Keratinocyte (primary cell): ENCODE measurements at places on chromosomes 1 and 21. TPM values are rescaled to one million over a fixed set of nuclear protein-coding genes. Genes with fewer than 3 reads are reported as not detected.

DNA sequence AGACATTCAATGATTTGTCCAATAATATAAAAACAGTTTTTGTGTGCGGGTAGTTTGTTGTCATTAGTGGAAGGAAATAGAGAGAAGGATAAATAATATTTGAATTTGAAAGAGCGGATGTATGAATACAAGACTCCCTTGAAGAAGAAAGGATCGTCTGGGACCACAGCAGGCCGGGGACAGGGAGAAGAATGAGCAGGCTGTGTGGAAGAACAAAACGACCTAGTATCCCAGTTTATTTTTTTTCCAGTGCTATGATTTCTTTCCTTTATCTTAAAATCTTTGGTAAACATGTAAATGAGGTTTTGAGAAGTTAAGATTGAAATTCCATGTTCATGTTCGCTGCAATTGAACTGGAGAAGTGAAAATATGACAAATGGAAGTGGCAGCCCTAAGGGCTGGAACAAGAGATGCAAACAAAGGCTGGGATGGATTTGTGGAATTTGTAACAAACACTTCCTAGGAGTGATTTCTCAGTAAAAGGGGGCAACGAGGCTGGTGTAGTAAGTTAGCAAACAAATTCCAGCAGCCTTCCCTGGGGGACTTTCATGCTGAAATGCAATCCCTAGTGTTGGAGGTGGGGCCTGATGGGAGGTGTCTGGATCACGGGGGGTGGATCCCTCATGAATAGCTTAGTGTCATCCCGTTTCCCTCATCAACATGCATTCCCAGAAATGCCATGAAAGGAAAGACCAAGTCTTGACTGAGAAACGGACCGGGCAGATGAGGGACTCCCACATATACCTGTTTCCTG is 10.2 kb upstream of the IFI16 start:
- DNase-seq, result no peak

DNA sequence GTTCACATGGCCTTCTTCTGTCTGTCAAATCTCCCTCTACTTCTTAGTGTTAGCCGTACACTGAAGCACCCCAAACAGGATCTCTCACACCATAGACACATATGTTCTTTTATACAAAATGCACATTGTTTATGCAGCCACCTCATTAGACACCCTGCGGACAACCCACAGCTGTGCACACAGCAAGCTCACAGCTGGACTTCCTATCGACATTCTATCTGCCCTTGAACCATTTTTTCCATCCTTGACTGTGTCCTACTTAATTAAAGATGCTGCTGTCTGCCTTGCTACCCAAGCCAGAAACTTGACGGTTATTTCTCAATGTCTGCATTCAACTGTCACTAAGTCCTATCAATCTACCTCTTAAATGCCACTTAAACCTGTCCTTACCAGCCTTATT is 3.2 kb upstream of the ZBTB21 start:
- no peak for DNase-seq

GRCh38 chr1:11858968-11859871 is 475 bp upstream of the NPPB start:
- DNase-seq, result peak; percentile 15

GRCh38 chr1:11806307-11806936 is 431 bp downstream of the CLCN6 start:
- DNase-seq, result no peak

GRCh38 chr1:219621047-219621786 is 8.3 kb upstream of the ZC3H11B start:
- no peak for DNase-seq

- DNase-seq, result no peak
Measured at GRCh38 chr1:51488372-51489050, 30.6 kb downstream of the EPS15 start.

DNA sequence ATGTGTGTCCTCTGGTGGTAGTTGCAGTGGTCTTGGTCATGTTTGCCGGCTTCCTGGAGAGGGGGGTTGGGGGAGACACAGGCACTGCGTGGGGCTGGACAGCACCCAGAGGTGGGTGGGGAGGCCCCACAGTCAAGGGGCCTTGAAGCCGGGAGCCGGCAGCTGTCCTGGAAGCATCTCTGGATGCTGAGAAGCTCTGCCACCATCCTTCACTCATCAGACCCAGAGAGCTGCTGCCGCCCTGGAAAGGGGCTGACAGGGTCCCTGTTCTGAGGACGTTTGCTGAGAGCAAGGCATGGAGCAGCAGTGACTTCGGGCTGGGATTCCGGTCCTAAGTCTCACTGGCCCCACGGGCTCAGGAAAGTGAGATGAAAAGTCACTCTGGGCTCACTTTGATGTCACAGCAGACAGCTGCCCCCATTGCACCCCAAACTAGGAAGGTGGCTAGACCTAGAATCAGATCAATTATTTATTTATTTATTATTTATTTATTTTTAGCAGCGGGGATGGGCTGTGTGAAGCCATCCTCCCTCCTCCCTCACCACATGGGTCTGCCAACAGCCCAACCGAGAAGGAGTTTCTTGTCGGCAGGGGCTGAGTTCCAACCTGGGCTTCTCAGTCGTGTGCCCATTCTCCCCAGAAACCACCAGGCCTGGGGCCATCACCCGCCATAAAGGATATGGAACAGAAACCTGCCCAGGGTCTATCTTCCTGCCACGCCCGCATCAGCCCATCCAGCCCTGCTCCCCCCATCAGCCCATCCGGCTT is 547.4 kb downstream of the PTPRU start:
- no peak for DNase-seq

- no peak for DNase-seq
Measured at GRCh38 chr1:1020415-1021009, 592 bp downstream of the AGRN start.

DNA sequence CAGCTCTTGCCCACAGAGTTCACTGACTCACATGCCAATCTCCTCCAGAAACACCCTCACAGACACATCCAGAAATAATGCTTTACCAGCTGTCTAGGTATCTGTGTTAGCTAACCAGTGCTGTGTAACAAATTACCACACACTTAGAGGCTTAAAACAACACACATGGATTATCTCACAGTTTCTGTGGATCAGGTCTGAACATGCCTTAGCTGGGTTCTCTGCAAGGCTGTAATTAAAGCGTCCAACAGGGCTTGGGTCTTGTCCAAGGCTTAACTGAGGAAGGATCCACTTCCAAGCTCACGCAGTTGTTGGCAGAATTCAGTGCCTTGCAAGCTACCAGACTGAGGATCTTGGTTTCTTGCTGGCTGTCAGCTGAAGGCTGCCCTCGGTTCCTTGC is 92.5 kb upstream of the RGS4 start:
- no peak for DNase-seq

GRCh38 chr21:46570631-46571030 is 34.3 kb downstream of the S100B start:
- no peak for DNase-seq

DNA sequence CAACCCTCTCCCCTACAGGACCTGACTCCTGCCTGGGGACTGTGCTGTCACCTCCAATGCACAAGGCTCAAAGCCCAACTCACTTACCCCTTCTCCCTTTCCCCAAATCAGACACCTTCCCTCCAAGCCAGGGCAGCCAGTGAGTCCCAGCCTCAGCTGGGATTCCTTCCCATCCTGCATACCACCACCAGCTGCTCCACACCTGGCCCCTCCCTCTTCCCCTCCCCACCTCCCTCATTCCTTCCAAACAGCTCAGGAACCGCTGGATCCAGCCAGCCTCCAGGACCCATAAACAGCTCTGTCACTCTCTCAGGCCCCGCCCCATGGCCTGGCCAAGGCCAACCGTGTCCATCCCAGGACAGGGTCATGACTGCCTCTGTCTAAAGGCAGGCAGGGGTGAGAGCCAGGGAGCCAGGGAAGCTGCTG is 41.4 kb downstream of the ACOT7 start:
- peak; percentile 45 for DNase-seq

- no peak for DNase-seq
Measured at GRCh38 chr21:28078126-28078525, 914.6 kb downstream of the LTN1 start.

DNA sequence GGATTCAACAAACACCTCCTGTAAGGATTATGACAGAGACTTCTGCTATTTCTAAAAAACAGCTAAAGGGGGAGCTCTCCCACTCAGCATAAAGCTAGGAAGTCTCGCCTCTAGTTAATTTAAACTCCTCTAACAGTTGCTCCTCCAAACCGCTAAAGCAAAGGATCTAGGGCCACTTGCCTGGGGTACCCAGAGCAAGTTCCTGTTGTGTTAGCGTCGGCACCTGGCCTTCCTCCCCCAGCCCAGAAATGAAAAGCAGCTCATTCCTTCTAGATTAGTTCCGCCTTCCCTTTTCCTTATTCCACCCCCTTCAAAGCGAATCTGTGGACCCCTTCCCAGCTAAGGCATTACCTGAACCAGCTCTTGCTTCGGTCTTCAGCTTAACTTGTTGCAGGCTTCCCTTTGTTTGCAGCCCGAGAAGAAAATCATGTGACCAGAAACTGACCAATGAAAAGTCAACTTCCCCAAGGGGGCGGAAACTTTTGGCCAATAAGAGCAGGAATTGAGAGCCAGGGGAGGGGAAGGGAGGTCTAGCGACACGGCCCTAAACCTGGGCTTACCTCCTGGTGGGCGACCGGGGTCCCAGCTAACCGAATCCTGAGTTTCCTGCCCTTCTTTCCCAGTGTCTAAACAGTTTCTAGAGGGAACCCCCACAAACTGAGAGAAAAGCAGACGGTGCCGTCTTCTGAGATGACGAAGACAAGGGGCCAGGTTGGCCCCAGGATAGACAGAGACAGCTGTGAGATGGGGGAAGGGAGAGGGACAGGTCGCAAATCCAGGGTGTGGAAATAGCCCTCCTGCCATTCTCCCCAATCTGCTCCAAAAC is at the start of gene PBXIP1:
Gene PBXIP1, minus strand, starts transcription at position 382 of the 826 bp plus-strand sequence. CDS start 2,378 bp downstream, outside the sequence.
- DNase-seq, result no peak

DNA sequence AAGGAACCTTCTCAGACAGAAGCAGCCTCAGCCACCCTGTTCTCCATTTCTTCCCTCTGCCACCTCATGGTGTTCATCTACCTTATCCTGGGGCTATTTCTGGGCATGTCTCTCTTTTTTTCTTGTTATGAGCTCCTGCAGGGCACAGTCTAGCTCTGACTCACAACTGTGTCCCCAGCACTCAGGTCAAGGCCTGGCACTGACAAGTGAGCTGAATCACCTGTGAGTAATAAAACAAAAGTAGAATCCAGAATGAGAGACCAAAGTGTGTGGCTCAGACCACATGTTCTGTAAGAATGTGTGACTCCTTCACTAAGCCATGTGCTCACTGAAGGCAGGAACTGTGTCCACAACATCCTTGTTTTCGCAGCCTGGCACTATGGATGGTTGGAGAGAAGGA is 23.2 kb downstream of the C1orf94 start:
- peak; percentile 98 for DNase-seq

DNA sequence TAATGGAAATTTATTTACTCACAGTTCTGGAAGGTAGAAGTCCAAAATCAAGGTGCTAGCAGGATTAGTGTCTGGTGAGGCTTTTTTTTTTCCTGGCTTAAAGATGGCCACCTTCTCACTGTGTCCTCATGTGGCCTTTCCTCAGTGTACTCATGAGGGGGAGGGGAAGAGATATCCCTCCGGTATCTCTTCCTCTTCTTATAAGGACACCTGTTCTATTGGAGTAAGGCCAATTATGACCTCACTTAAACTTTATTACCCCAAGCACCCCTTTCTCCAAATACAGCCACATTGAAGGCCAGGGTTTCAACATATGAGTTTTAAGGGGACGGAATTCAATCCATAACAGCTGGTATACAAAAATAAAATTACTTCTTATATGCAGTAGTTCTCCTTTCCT is 203.7 kb upstream of the C1orf87 start:
- DNase-seq, result no peak

GRCh38 chr1:9561429-9561828 is 22.2 kb downstream of the SLC25A33 start:
- peak; percentile 44 for DNase-seq

DNA sequence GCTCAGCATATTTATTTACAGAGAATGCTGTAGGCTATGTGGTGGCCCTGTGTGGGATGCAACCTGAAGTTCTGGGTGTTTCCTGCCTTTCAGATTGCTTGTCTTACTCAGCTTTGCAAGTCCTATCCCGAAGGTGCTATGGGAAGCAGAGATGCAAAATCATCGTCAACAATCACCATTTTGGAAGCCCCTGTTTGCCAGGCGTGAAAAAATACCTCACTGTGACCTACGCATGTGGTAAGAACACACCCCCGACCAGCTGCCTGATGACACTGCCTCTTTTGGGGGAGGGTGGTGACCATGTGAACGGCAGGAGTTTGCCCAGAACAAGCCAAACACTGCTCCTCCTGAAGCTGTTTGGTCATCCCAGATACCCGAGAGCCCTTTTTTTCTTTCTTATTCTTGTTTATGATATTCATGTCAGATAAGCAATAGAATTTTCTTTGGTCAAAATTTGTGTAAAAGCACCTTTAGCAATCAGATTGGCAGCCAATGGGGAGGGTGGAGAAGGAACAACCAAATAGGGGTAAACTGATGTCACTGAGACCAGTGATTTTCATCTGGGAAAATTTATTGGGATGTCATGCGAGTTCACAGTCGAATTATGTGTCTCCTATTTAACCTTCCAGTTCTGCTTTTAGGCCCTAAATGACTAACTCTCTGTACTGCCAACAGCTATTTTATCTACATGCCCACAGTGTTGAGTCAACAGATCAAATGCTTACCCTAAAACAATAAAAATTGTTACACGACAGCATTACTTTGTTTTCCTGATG is 82.6 kb downstream of the EVA1C start:
- DNase-seq, result no peak

DNA sequence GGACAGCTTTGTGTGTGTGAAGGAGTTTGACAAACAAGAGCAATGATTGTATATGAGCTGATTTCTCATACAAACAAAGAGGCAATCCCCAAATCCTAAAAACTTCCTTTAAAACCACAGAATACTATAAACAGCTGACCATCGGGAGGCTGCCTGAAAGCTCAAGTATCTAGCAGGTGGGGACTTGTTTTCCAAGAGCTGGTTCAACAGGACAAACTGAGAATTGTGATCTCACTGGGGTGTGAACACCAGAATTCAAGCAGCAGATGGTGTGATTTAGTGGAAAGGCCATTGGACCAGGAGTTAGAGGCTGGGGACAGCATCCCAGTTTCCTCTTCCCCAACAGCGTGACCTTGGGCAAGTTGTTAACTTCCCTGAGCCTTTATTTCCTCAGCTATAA is 13.9 kb downstream of the LMX1A start:
- no peak for DNase-seq

- DNase-seq, result no peak
Measured at GRCh38 chr21:42051788-42052187, 19.3 kb upstream of the UMODL1 start.

DNA sequence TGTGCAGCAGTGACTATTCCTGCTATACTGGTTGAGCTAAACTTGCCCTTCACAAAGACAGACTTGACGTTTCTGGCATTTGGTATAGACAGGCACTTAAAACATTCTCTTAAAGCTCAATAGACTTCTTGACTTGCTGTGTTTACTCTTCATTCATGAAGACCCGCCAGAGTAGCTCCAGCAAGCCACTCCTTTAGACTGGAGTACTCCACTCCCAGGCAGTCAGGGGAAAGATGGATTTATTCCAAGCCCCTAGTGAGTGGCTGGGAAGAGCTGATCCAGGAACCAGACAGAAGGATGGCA is 70.7 kb downstream of the EVA1C start:
- DNase-seq, result no peak

GRCh38 chr1:239993366-239993765 is 98.3 kb upstream of the FMN2 start:
- DNase-seq, result no peak

Gene LORICRIN
- not detected in 3 replicates for polyA plus RNA-seq

Gene ST6GALNAC5
- 12.8 to 18.7 TPM (median 14.3 TPM) in 3 replicates for polyA plus RNA-seq

Gene ATPAF1
- polyA plus RNA-seq, result 41.4 to 55.6 TPM (median 53.6 TPM) in 3 replicates

Gene DNAJC6
- 5.5 to 8.2 TPM (median 7.7 TPM) in 3 replicates for polyA plus RNA-seq

Gene SYCP1
- polyA plus RNA-seq, result not detected in 3 replicates

Gene EVI5
- polyA plus RNA-seq, result 11.2 to 25.4 TPM (median 23.2 TPM) in 3 replicates

Gene HPCAL4
- polyA plus RNA-seq, result not detected in 3 replicates

Gene PADI2
- polyA plus RNA-seq, result 0.09 to 0.23 TPM (median 0.13 TPM) in 3 replicates

Gene DISP3
- polyA plus RNA-seq, result 0.01 TPM in 1 of 3 replicates, not detected in the others

Gene SH2D1B
- not detected in 3 replicates for polyA plus RNA-seq

Gene PAQR6
- 0.78 to 2.2 TPM (median 1.00 TPM) in 3 replicates for polyA plus RNA-seq

Gene FAM151A
- 0.07 to 0.10 TPM (median 0.07 TPM) in 3 replicates for polyA plus RNA-seq

Gene S100A12
- polyA plus RNA-seq, result 0.65 to 6.3 TPM (median 1.5 TPM) in 3 replicates
